ENCODE measurements at places on chromosomes 5 and 9.

GRCh38 chr5:53031695-53032096, 42.5 kb downstream of the ITGA2 start:
- DNase-seq: no peak

GRCh38 chr9:111151537-111151936, 113.3 kb upstream of the LPAR1 start:
- DNase-seq: no peak

DNA sequence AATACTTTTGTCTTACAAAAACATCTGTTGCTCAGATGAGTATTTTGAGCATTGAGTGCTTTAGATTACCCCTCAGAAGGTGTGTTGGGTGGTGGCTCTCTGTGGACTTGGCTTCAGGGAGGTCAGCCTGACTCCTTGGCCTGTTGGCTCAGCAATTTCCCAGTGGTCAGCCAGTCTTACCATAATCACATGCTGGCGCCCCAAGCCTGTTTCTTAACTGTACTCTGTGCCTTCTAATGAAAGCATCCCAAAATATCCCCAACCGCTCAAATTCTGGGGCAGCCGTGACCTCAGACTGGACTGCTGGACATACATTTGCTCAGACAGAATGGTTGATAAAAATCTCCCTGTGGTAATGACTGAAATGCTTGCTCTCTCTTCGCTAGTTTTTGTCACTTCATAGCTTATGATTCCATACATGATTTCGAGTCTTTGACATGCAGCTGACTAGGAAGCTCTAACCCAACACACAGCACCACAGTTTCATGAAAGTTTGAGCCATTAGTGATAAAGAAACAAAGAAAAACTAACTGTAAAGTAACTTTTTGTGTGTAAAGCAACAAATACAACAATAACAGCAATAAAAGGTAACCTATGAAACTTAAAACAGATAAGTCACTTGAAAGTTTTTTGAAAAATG, 562.2 kb upstream of the MEF2C start:
- no peak for DNase-seq

- DNase-seq: no peak
Measured at GRCh38 chr5:52468976-52469375, 318.7 kb upstream of the ITGA1 start.

DNA sequence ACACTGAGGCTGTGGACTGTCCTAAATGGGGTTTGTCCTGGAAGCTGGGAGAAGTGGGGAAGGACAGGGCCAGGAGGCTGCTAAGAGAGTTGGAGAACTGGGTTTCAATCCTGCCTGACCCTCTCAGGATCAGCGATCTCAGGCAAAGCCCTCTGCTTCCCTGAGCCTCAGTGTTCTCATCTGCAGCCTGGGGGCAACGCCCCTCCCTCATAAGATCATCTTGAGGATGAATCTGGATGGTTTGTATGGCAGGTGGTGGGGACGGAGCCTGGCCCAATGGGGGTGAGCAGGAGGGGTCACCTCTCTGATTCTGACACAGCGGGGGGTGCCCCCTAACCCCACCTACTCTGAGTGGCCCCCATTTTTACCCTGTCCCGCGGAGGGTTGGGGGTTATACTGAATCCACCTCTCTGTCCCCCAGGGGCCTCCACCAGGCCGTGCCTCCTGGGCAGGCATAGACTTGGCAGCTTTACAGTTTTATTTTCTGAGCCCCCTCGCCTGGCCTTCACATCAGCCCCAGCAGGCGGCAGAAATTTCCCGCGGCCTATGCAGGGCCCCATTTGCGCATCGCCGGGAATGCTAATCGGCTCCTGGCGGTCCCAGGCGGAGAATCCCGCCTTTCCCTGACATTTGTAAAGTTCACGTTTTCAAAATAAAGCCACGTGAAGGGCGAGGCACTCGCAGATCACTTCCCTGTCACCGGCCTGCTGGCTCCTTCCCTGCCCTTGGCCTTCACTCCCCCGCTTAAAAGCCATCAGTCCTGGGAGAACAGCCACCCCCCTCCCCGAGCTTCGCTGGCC, 17.8 kb upstream of the LAMC3 start:
- no peak for DNase-seq

GRCh38 chr9:115758441-115758840, 395.1 kb upstream of the PAPPA start:
- no peak for DNase-seq

GRCh38 chr5:131622633-131623032, 12.4 kb downstream of the RAPGEF6 start:
- no peak for DNase-seq

GRCh38 chr5:135263022-135263668, 135.9 kb downstream of the MACROH2A1 start:
- no peak for DNase-seq

DNA sequence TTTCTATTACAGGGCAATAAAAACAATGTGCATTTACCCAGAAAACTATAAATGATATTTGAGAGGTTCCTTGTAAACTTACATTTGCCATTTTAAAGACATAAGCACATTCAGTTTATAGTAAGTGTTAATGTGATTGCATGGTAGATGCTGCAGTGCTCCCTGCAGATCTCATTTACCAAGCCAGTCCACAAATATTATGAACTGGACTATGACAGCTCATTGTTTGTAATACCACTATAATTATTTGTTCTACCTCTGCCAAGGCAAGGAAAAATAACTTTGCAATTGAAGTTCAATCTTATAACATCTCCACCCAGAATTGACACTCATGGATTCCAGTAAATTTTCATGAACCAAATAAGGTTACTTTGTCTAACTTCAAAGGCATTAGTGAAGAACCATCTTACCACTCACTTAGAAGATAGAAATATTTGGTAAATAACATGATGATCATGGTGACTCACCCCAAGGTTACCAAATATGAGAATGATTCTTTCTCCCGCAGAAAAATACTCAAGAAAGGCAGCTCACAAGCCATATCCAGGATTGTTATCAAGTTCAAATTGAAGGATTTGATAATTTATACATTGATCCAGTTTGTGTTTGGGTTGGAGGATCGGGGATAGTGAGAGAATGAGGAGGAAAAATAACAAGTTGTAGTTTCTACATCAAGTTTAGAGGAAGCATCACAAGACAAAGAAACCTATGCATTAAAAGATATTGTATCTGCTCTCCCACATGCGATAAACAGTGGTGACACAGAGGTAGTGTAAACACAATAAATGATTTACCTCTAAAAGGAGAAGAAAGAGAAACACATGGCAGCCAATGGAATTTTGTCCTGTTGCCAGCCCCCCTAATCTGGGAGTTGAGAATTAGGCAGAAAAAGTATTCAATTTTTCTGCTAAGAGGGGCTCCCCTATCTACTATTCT, 29.5 kb downstream of the CDH9 start:
- no peak for DNase-seq

- no peak for DNase-seq
Measured at GRCh38 chr5:90334741-90335140, 74.8 kb downstream of the CETN3 start.

DNA sequence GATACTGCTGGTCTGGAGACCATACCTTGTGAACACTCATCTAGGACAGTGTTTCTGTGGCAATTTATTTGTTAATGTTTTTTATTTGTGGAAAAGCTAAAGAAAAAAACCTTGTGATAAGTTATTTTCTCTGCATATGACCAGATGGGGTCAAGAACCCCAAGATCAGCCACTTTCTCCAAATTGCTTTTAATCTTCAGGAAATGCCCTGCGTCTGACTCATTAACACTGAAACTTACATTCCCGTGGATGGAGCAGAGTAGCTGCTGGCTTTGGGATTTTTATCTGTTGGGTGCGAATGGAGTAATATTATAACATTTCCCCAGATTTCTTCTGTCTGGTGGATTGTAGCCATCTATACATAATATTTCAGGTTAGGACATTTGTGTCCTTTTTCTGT, 444.5 kb downstream of the SH3GL2 start:
- DNase-seq: no peak

DNA sequence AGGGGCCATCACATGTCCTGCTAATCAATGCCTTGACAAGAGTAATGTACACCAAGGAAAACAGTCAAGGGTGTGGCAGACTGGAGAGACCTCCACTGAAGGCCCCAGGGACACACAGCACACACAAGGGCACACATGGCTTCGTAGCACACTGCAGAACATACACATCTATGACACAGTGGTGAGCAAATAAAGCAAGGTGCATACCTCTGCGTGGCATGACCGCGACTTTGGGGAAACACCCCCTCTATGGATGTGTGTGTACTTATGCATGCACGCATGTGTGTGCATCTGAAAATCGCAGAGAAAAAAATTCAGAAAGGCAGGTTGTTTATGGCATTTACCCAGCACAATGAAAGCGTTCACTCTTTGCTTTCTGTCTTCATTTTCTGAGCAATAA, 20.5 kb downstream of the SEMA4D start:
- DNase-seq: no peak

GRCh38 chr5:170333161-170333910, 35.8 kb upstream of the LCP2 start:
- no peak for DNase-seq

DNA sequence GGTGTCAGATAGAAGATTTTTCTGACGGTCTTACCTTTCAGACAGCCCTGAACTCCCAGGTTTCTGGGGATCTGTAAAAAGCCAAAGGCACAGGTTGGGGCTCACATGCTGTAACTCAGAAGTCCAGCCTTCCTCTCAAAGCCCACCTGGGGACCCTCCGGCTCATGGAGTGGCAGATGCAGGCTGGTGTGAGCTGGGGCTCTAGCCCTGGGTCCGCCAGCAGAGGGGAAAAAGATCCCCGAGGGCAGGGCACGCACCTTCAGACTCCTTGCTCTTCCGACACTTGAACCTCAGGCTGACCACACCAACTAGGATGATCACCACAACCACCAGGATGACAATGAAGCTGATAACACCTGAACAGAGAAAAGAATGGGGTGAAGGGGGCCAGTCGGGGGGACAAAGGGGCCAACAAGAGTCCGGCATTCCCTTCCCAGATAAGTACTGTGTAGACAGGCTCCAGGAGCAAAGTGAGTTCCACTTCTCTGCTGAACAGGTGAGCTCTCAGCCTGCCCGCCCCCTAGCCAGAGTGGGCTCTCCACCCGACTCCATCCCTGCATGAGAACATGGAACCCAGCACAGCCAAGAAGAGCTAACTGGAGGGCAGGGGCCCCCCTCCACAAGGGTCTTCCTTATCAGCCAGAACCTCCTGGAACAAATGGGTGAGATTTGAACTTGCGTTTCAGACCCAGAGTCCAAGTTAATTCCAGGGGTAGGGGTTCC, 7.8 kb downstream of the ECSCR start:
- no peak for DNase-seq

GRCh38 chr5:128202320-128202719, 118.8 kb downstream of the SLC12A2 start:
- no peak for DNase-seq

DNA sequence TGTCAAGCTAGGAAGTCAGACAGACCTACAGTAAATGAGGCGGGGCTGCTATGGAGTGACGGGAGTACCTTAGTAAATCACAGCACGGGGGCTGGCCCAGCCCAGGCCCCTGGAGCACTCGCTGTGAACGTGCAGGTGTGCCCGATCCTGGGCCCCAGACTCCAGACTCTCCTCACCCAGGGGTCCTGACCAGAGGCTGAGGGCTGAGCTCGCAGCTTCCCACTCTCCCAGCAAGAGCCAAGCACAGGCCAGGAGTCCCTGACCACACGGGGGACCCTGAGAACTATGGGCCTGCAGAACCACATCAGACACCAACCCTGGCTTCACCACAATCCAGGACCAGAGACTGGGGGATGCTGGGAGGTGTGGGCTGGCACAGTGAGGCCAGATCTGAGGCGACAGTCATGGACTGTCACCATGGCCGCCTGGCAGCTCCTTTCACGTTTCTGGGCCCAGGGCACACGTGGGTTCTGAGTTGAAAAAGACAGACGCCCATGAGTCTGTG, 73.4 kb downstream of the ADAMTS2 start:
- no peak for DNase-seq

GRCh38 chr5:14417792-14418765, 163.5 kb upstream of the OTULINL start:
- no peak for DNase-seq

- DNase-seq: no peak
Measured at GRCh38 chr9:18043978-18044377, 430.0 kb upstream of the ADAMTSL1 start.

DNA sequence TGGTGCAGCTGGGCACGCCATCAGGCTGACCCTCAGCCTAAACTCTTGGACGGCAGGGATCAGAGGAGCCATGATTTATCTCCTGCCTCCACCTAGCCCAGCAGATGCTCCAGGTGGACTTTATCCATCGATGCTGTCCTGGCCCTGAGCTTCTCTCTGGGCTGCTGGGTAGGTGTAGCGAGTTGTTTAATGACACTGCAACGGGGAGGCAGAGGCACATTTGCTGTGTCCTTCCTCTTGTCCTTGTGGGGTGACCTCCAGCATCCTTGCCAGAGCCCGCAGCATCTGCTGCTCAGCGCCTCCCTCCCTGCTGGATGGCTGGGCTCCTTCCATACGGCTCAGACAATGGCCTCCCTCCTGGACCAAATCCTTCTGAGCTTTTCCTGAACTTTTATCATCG, 103.1 kb upstream of the IRX4 start:
- DNase-seq: no peak

- DNase-seq: no peak
Measured at GRCh38 chr9:126550891-126551351, 62.8 kb upstream of the LMX1B start.

- DNase-seq: no peak
Measured at GRCh38 chr5:135239453-135240282, 159.4 kb downstream of the MACROH2A1 start.

- DNase-seq: no peak
Measured at GRCh38 chr9:135356796-135357195, 122.8 kb upstream of the PPP1R26 start.

GRCh38 chr9:34176089-34176488, 2.8 kb upstream of the UBAP1 start:
- no peak for DNase-seq

- no peak for DNase-seq
Measured at GRCh38 chr9:81080900-81081299, 608.4 kb downstream of the TLE1 start.

- DNase-seq: no peak
Measured at GRCh38 chr5:44875661-44876605, 67.2 kb downstream of the MRPS30 start.

DNA sequence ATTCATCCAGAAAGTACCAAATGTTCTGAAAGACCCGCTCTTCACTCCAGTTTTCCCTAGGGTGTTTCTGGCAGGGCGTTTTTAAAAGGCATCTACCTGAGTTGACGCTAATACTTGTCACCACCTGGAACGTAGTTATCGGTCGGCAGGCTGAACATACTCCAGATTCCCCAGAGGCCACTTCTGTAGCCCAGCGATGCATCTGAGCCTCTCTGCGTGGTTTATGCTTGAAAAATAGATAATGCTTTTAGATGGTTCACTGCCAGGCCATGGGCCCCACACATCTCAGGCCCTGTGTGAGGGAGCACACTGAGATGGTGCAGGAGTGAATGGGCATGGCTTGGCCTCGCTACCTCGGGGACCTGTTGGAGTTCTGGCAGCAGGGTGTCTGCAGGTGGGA, 33.0 kb upstream of the NCS1 start:
- DNase-seq: no peak

DNA sequence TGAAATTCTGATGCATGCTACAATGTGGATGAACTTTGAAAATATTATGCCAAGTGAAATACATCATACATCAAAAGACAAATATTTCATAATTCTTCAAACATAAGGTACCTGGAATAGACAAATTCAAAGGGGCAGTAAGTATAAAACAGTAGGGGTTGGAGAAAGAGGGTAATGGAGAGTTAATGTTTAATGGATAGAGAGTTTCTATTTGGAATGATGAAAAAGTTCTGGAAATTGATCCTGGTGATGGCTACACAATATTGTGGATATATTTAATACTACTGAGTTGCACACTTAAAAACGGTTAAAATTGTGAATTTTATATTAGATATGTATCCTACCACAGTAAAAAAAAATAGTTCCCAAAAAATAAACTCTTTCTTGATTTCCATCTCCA, 14.6 kb upstream of the CNTLN start:
- DNase-seq: no peak

- DNase-seq: no peak
Measured at GRCh38 chr5:171627936-171628632, 157.5 kb upstream of the SMIM23 start.
